ENCODE measurements at places on chromosomes 2 and 18.

GRCh38 chr18:55983433-55983832 lies 395.4 kb upstream of the TCF4 start:
- DNase-seq: no peak

DNA sequence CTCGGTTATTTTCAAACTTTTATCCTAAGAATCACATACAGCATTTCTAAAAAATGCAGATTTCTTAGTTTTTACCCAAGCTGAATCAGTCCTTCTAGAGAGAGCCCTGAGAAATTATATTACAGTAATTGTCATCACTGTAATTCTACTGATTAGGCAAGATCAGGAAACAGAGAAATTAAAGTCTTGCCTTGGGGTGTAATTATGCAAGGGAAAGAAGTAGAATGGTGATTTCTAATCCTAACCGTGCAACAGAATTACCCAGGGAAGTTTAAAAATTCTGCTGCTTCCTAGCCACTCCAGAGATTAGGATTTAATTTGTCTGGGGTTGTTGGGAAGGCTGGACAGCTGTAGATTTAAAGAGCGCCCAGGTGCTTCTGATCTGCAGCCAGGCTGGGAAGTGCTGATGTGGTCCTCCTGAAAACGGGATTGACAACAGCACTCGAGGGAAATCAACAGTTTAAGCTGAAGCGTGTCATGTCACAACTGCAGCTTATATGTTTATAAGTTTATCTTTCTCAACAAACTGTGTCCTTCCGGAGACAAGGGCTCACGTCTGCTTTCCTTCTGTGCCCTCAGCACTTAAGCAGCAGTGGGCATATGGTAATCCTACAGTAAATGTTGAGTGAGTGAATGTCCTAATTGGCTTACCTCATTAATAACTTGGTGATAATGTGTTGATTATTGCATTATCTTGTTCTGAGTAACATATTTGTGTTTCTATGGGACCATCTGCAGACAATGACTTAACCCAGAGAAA lies 671.9 kb upstream of the SOX11 start:
- DNase-seq: no peak

GRCh38 chr2:225108805-225109204 lies 66.5 kb upstream of the DOCK10 start:
- no peak for DNase-seq

- DNase-seq: no peak
These were observed 31.3 kb upstream of the MSTN start for GRCh38 chr2:190093793-190094192.
